ENCODE measurements at places on chromosomes 2 and 18.

GRCh38 chr2:72182547-72182946 is 34.9 kb upstream of the CYP26B1 start:
- DNase-seq = no peak

DNA sequence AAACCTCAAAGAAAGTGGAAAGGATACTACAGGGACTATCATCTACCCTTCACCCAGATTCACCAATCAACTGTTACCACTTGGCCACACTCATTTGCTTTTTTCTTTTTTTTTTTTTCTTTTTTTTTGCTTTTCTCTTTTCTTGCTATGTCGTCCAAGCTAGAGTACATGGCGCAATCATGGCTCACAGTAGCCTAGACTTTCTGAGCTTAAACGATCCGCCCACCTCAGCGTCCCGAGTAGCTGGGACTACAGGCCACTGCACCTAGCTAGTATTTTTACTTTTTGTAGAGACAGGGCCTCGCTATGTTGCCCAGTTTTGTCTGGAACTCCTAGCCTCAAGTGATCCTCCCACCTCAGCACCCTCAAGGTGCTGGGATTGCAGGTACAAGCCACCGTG is 24.0 kb downstream of the BIN1 start:
- no peak for DNase-seq

DNA sequence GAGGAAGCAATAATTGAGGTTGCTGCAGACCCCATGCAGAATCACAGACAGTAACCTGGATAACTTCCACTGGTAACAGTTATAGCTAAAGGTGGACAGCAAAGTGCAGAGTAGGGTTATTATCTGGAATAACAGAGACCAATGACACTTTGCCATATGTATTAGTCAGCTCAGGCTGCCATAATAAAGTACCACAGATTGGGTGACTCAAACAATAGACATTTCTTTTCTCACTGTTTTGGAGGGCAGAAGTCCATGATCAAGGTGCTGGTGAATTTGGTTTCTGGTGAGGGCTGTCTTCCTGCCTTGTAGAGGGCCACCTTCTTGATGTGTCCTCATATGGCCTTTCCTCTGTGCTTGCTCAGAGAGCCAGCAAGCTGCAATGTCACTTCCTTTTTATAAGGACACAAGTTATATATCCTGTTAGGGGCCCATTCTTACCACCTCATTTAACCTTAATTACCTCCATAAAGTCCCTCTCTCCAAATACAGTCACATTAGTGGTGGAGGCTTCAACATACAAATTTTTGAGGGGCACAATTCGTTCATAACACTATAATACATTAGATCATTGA is 191.0 kb upstream of the LRP1B start:
- DNase-seq = no peak

- DNase-seq = no peak
Observed at GRCh38 chr2:37780387-37780676, 108.9 kb upstream of the CDC42EP3 start.

DNA sequence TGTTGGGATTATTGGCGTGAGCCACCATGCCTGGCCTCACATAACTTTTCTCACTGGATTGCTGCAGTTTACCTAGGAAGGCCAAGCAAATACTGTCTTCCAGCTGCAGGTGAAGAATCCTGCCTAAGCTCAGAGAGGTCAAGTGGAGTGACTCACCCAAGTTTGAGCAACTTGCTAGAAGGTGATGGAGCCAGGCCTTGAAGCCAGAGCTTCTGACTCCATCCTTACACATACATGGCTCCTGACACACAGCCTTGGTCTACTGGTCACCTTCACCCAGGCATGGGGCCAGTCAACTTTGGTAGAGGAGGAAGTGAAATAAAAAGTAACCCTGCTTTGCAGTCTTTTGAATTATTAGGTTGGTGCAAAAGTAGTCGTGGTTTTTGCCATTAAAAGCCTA is 93.5 kb downstream of the VWA3B start:
- no peak for DNase-seq

- DNase-seq = no peak
Observed at GRCh38 chr2:130845505-130846085, 8.9 kb downstream of the ARHGEF4 start.

- DNase-seq = peak; percentile 40
Observed at GRCh38 chr2:189661957-189662321, 680 bp downstream of the ASNSD1 start.

DNA sequence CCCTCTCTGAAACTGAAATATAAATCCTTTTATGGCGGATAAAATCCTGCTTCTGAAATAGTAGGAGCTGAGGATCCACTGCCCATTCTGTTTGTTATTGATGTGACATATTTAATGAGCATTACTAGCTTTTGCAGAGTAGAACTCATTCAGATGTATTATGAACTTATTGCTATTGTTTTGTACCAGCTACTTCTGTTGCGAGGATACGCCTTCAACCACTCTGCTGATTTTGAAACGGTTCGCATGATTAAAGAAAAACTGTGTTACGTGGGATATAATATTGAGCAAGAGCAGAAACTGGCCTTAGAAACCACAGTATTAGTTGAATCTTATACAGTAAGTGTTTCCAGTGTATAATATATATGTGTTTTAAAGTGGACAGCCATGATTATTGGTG is 27.7 kb downstream of the ACTR2 start:
- no peak for DNase-seq

DNA sequence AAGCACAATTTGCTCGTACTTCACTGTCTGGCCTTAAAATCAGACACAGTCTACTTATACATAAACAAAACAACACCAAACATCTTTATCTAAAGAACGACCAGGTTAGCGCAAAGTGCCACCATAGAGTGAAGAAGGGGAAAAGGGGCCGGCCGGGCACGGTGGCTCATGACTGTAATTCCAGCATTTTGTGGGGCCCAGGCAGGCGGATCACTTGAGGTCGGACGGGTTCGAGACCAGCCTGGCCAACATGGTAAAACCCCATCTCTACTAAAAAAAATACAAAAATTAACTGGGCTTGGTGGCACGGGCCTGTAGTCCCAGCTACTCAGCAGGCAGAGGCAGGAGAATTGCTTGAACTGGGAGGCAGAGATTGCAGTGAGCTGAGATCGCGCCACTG is 118.5 kb upstream of the RIOK3 start:
- DNase-seq = no peak

GRCh38 chr2:178457390-178457886 is 6.3 kb downstream of the PJVK start:
- no peak for DNase-seq

DNA sequence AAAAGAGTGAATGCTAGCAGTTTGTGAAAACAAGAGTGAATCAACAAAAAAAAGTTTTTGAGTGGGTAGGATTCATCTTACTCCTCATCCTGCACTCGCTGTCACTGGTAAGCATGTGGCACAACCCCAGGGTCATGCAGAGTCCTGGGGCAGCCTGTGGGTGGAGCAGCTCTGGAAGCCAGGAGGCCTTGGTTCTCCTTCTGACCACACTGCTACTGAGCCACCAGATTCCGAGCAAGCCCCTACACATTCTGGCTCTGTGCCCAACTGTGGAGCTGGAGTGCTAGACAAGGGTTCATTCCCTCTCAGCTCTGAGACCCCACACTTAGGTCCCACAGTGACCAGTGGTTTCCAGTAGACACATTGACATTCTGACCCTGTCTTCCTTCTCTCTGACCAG is 670.6 kb downstream of the BCL11A start:
- no peak for DNase-seq

- no peak for DNase-seq
Observed at GRCh38 chr18:13036622-13037320, 45.6 kb downstream of the CEP192 start.

DNA sequence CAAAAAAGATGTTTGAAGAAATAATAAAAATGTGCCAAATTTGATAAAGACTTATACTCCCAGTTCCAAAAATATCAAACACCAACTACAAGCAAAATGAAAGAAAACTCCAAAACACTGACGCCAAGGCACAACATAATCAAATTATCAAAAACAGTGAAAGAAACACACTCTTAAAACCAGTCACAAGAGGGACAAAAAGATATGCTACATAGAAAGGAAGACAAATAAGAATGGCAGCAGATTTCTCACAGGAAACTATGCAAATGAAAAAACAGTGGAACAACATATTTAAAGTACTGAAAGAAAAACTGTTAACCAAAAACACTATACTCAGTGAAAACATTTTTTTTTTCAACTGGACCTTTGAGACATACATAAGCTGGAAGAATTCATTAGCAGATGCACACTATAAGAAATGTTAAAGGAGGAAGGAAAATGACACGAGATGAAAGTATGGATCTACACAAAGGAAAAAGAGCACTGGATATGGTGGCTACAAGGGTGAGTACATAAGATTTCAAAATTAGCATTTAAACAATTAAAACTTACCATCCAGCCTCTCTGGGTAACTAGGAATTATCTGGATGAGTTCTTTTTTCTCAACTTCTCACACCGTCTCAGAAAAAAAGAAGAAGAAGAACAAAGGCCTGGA is 94.0 kb upstream of the ACVR1C start:
- peak; percentile 36 for DNase-seq

GRCh38 chr2:225040856-225041206 is 1.4 kb downstream of the DOCK10 start:
- DNase-seq = peak; percentile 63

GRCh38 chr18:55706898-55707297 is 118.9 kb upstream of the TCF4 start:
- no peak for DNase-seq

All from common myeloid progenitor, CD34-positive (primary cell).